ENCODE measurements at places on chromosomes 5 and 9. TPM values are rescaled to one million over a fixed set of nuclear protein-coding genes. Genes with fewer than 3 reads are reported as not detected.

GRCh38 chr5:96714951-96715451 lies 52.8 kb downstream of the CAST start:
- DNase-seq, result peak; percentile 92

DNA sequence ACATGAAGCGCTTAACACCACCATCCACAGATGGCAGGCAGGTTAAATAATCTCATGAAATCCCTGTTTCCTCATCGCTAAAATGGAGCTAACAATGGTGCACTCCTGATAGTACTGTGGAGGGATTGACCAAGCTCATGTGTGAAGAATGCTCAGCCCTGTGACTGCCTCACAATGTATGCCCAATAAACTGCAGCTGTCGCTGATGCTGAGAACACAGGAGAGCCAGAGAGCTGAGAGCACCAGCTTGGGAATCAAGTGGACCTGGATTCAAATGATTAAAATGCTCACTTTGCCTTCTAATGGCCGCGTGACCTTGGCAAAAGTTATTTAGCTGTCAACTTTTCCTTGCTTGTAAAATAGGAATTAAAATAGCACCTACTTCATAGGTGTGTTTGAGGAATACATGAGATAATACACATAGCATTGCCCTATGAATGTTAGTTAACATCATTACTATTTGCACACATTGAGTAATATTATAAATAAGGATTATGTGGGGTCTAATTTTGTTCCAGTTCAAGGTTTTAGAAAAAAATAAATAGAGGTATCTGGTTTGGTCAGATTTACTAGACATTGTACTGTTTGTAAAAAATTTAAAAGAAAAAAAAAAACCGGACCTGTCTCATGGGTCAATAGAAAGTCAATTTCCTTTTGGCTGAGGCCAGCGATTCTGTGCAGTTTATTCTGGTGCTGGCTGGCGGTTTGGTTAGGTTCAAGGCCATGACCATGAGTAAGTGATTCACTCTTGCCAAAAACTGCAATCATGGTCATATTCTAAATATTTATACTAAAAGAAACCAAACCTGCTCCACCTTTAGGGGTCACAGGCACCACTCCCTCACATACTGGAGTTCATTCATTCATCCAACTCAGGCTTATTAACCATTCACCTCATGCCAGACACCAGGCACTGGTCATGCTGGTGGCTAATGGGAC lies 101.3 kb downstream of the SH3TC2 start:
- no peak for DNase-seq

DNA sequence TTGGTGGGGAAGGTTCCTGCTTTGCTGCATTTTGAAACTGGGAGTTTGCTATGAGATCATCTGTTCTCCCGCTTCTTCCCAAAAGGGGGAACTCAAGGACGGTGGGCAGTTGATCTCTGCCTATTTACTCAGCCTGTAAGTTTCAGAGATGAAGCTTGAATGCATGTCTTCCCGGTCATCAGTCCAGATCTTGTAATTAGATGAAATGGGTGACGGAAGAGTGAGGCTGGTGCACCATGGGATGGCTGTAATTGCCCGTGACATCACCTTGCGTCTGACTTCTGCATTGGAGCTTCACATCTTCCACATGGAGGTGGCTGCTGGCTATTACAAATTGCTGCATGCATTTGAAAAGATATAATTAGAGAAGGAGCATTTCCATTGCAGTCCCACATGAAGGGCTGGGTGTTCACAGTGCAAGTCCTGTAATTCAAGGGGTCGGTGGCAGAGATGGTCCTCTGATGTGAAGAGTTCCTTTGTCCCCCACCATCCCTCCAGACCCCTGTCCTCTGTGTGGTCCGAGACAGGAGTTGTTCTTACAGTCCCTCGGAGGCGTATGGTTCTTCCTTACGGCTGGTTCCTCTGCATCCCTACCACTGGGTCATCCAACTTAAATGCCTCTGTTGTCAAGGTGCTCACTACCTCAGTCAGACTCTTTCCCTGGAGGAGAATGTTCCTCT lies 72.9 kb downstream of the ZNF618 start:
- DNase-seq, result no peak

GRCh38 chr5:129958581-129958980 lies 54.3 kb downstream of the CHSY3 start:
- DNase-seq, result no peak

Gene PCDHAC2
- total RNA-seq, result not detected

GRCh38 chr9:20557285-20557684 lies 65.0 kb downstream of the MLLT3 start:
- DNase-seq, result no peak

Gene COL15A1
- total RNA-seq, result 0.06 TPM

DNA sequence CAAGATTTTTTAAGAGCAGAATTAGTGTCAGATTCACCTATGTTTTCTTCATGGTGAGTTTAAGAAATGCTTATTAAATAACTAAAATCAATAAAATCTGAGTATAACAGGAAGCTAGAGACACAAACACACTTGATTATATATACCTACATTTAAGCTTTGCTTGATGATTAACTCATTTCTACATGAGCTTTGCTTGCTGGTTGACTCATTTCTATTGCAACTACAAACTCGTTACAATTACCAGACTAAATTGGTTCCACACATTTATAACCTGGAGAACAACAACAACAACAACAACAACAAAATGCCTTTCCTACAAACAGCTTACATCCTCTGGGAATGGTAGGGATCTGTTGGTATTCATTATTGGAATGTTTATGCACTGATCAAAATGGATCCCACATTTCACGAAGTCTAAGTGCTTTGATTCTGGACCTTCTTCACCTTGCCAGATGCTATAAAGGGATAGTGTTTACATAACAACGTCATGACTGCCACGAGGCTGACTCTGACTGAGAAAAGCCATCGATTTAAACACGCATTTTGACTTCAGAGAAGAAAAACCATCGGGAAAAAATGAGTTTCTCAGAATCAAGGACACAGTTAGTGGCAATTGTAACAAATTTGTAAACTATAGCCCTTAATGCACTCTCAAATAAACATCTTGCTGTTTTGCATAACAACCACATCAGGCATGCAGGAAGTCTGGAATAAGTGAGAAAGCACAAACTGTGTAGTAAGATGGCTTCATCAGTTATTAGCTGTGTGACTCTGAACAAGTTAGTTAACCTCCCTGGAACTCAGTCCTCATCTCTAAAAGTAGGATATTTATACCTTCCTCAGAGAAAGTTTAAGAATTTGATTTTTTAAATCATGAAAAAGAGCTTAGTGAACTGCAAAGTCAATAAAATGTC lies 49.8 kb downstream of the RASEF start:
- no peak for DNase-seq

DNA sequence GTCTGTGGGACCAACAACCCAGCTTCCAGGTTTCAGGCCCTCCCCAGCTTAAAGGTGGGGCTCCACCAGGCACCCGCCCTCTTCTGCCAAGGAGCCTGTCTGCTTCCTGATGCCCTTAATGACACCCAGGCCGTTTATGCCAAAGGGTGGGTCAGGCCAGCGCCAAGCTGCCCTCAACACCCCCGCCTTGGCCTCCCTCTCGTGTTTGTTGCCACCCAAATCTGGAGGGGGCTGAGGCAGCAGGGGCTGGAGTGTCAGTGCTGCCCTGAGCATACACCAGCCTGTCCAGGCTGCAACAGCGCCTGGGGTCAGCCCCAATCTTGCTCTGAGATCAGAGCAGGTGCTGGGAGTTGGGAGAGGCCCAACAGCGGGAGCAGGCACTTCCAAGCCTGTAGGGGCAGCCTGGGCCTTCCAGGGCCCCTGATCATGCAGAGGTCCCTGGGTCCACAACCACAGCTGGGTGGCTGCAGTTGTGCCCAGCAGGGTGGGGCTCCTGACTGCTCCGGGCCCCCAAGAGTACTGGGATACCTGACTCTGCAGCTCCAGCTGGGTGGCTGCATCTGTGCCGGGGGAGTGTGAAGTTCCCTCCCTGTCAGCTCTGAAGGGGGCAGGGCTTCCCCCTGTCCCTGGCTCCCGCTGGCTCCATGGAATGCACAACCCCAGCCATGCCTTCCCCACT lies 34.5 kb upstream of the TYRP1 start:
- DNase-seq, result no peak

Gene IL3
- total RNA-seq, result not detected

GRCh38 chr5:32265902-32266301 lies 46.8 kb downstream of the MTMR12 start:
- no peak for DNase-seq

GRCh38 chr5:72628771-72629371 lies 121.7 kb upstream of the ZNF366 start:
- DNase-seq, result no peak

DNA sequence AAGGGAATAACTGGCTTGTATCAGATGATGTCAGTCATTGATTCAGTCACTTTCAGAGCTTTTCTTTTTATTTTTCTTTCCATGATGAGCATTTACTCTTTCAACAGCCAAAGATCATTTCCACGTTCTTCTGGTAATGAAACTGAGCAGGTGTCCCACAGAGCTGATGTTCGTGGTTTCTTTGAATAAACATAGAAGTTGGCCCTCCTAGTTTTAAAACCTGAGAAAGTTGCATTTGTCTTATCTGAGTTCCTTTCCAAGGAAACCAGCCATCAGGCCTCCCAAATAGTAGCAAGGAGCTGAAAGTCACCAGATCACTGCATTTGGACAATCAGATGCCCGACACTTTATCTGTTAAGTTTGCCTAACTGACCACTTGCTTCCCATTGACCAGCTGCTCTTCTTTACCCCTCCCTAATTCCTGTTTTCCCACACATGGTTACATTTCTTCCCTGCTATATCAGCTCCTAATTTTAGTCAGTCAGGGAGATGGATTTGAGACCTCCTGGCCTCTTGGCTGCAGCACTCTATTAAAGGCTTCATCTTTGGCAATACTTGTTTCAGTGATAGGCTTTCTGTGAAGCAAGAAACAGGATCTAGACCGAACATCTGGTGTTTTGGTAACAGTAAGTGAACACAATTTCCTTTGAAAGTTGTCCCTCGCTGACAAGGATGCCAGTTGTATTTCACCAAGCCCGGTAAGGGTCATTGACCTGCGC lies 420.8 kb downstream of the CHSY3 start:
- DNase-seq, result no peak

DNA sequence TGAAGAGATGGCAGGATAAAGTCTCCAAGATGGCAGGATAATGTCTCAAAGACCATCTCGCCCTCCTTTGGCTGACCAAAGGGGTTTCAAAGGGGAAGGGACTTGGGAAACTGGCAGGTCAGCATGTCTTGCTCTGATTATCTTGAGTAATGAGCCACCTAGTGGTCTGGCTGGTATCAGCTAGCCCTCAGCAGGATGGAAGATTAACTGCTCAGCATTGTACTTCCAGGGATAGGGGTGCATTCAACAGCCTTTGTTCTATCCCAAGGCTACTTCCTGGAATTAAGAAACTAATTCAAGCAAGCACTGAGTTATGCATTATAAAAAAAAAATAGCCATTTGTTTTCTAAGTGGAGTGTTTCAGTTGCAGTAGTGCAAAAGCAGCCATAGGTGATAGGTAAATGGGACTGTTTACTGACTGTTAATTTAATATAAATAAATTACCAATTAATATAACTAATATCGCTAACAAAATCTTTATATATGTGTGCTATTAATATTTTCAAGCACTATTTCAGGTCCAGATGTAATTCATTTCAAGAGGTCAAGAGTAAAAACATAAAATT lies 555.5 kb downstream of the CDH9 start:
- DNase-seq, result no peak

DNA sequence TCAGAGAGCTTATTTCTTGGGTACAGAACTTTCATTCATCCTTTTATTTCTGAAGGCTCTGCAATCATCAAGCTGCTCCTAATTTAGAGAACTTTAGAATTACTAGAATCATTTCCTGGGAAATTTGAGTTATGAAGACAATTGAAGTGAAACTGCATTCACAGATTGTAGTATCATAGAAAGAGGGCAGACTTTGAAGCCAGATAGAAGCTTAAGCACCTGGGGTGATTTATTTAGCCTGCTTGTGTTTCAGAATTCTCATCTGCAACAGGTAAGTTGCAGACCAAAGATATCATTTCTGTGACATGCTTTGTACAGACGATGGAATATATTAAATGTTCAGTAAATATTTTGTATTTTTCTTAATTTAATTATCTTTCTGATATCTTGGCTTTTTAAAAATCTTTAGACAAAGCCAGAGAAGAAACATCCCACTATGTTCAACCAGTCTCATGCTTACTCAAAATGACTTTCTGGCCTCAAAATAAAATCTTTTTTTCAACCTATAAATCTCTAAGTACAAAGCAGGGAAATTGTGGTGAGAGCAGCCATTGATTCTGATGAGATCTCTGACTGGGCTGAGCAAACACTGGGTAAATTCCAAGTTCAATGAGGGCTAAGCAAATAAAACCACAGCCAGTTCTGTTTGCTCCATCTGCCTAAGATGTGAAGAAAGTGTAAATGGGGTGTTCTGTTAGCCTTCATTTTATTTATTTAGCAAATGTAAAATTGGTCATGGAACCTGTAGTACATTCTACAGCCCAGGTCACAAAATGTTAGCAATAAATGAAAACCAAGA lies 264.7 kb upstream of the CCNG1 start:
- no peak for DNase-seq

- no peak for DNase-seq
Observed at GRCh38 chr5:6340100-6340499, 38.2 kb downstream of the MED10 start.

DNA sequence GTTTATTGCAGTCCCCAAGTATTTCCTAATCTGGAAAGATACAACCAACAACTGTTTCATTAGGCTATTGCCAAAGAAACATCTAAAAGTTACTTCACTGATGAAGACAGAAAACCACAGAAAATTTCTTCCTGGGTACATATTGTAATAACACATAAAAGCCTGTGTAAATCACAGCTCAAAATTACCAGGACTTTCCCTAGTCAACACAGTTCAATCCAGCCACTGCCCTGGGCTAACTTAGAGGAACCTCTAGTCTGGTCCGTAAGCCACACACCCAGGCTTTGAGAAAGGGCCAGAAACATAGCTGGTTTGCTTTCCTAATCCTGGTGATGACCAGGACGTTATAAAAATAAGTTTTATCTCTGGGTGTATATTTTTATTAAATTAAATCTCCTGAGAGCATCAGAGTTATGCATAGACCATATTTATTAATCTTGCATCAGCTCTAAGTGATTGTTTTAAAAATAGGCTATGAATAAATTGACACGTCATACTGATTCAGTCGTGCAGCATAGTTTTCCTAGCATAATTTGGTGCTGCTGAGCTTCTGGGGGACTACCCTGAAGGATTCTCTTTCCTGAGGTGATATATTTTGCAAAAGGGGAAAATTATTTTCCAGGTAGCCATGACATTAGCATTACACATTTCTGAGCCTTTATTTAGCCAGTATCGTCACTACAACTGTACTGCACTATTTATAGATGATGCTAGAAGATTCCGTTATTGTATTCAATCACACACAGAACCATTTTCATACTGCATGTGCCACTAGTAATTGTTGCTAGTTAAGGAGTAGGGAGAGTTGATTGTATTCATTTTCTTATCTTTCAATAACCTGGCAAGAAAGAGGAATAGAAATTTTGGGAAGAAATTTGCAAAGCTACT lies 12.6 kb upstream of the MUSK start:
- DNase-seq, result no peak

DNA sequence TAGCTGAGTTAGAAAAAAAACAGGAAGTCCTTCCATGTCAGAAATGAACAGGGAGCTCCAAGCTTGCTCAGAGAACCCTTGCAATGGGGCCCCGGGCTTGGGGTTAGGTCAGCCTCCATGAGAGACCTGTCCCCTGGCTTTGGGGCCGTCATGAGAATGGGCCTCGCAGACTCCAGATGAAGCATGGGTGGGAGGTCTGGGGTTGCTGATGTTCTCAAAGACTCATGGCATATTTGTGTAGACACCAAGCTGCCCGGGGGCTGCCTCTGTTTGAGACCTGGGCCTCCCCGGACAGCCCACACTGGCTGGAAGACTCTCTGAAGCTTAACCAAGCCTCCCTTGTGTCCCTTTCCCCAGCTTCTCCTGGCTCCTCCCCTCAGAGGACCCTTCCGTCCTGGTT lies 186.3 kb downstream of the IRX2 start:
- DNase-seq, result no peak

Gene MEIKIN
- not detected for total RNA-seq

GRCh38 chr5:88393042-88393441 lies 124.4 kb upstream of the TMEM161B start:
- DNase-seq, result no peak
